Foreskin keratinocyte (primary cell): ENCODE measurements at places on chromosomes 1 and 21. TPM values are rescaled to one million over a fixed set of nuclear protein-coding genes. Genes with fewer than 3 reads are reported as not detected.

HES2 gene
- 33.0 and 40.3 TPM in 2 replicates for total RNA-seq

CFHR4 gene
- total RNA-seq: not detected in 2 replicates

NENF gene
- total RNA-seq: 80.7 and 82.8 TPM in 2 replicates

APCS gene
- not detected in 2 replicates for total RNA-seq

GRCh38 chr1:22142315-22143064 lies 407 bp downstream of the WNT4 start:
- DNase-seq: peak; percentile 45

- DNase-seq: no peak
These were observed 45.5 kb downstream of the USP25 start for GRCh38 chr21:15775291-15775690.

GRCh38 chr1:10108134-10108663 lies 75.4 kb downstream of the UBE4B start:
- peak; percentile 84 for DNase-seq

GRCh38 chr1:229972600-229973296 lies 94.3 kb upstream of the GALNT2 start:
- DNase-seq: no peak

- DNase-seq: no peak
These were observed 69.5 kb downstream of the LPAR3 start for GRCh38 chr1:84823511-84823910.

- no peak for DNase-seq
These were observed 7.2 kb downstream of the LRP8 start for GRCh38 chr1:53320646-53321045.

GRCh38 chr1:90325168-90325567 lies 330.3 kb downstream of the ZNF326 start:
- no peak for DNase-seq
